MCF 10A (cell line): ENCODE measurements at places on chromosomes 11 and 22. TPM values are rescaled to one million over a fixed set of nuclear protein-coding genes. Genes with fewer than 3 reads are reported as not detected.

MYO7A gene
- 0.26 and 0.27 TPM in 2 replicates for total RNA-seq

- H3K27ac ChIP-seq, result peak overlapping the region; percentile 51
- no peak overlapping the region for H3K4me3 ChIP-seq
- peaks cover 5% of the 10 kb centered on the region for H3K36me3 ChIP-seq
Measured at GRCh38 chr11:44574610-44575287, 9.3 kb downstream of the CD82 start.

DNA sequence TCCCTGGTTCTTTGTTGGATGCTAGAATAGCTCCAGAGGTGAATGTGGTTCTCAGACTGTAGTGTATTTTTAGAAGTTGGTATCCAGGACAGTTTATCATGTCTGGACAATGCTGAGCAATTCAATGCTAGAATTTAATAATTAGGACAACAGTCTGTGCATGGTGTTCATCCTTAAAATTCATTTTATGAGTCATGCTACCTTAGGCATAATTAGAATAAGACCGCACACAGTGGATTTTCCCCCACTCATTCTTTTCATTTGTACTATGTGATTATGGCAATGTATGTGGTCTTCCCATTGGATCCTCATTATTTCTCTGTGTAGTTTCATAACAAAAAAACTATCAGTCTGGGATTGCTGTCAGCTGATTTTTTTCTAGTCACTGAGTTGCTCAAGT, 196.7 kb downstream of the ARHGAP42 start:
- no peaks in the 10 kb centered on the region for H3K36me3 ChIP-seq
- H3K4me3 ChIP-seq, result no peak overlapping the region
- no peak for DNase-seq

GRCh38 chr11:29200791-29201562, 815.9 kb downstream of the KCNA4 start:
- H3K27me3 ChIP-seq, result no peaks in the 10 kb centered on the region
- H3K4me3 ChIP-seq, result no peak overlapping the region
- H3K4me1 ChIP-seq, result peaks cover 6% of the 10 kb centered on the region
- peak; percentile 47 for DNase-seq
- no peaks in the 10 kb centered on the region for H3K36me3 ChIP-seq

GRCh38 chr11:128804481-128804880, 62.6 kb downstream of the KCNJ1 start:
- no peak overlapping the region for H3K4me3 ChIP-seq
- H3K36me3 ChIP-seq, result peaks cover 6% of the 10 kb centered on the region
- H3K27ac ChIP-seq, result no peak overlapping the region
- DNase-seq, result no peak

- H3K27ac ChIP-seq, result peak overlapping the region; percentile 84
- H3K4me1 ChIP-seq, result peaks cover 33% of the 10 kb centered on the region
- peak; percentile 63 for DNase-seq
- no peak overlapping the region for H3K4me3 ChIP-seq
Measured at GRCh38 chr11:110081462-110082376, 11.5 kb upstream of the ZC3H12C start.

- no peak overlapping the region for H3K27ac ChIP-seq
- peaks cover 21% of the 10 kb centered on the region for H3K27me3 ChIP-seq
- H3K36me3 ChIP-seq, result peaks cover 5% of the 10 kb centered on the region
- H3K4me3 ChIP-seq, result no peak overlapping the region
Measured at GRCh38 chr11:1221848-1222311, 986 bp upstream of the MUC5B start.
